Left kidney (tissue), 8 donors: ENCODE measurements at places on chromosomes 2 and 18.
A peak's percentile ranks its signal among the peaks of the same experiment; 100 is the strongest.

GRCh38 chr2:15954761-15955160 lies 14.4 kb downstream of the MYCN start:
- no peak for DNase-seq

DNA sequence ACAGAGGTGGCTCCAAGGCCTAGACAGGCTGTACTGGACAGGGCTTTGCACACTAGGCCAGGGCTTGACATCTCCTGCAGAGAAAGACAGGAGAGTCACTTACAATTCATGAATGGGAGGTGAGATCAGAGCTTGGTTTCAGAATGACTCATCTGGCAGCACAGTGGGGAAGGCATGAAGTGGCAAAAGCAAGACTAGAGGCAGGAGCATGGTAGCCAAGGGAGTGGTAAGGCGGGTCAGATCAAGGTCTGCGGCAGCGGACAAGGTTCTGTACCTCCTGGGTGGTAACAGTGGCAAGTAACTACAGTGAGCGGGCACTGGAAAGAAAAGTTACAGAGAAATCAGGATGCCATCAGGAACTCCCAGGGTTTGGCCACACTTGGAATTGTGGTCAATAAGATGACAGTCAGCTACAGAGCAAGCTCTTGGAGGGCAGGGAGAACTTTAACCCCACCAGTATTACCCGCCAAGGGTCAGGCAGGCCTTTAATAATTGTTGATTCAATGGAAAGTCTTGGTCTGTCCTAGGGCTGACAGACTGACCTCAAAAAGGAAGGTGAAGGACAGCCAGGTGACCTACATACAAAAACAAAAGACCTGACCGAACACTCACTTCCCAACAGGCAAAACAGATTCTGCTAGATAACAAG lies 5.7 kb downstream of the MCFD2 start:
- no peak for DNase-seq

DNA sequence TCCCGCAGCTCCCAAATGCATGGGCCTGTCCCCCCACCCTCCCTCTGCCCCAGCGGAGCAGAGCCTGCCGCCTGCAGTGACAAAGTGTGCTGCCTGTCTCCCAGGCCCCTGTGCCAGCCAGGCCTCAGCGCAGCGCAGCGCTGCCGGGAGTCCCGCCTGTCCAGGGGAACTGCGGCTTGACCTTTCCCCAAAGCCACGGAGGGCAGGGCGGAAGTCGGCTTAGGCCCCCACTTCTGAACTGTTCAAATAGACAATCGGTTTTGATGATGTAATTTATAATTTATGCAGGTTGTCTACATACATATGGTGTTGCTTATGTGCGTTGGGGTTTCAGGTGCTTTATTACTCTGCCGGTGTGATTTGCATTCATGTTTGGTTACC lies 7.1 kb downstream of the GBX2 start:
- no peak for DNase-seq

DNA sequence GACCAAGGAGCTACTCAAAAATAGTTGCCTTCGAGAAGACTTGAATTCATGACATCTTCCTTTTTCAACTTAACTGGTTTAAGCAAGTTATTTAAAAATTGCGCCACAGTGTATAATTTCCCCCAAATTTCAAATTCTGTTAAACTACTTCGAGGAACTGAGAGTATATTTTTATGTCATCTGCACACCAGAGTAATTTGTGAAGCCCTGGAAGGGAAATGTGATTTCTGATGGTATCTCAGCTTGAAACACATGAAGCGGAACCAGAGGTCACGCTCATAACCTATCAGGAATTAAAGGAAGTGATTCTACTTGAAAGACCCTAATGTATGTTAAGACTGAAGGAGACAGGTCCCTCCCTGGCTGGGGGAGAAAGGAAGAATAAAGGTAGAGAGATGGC lies 33.9 kb upstream of the DARS1 start:
- DNase-seq, result no peak

- peak; percentile 68 for DNase-seq
Measured at GRCh38 chr18:379681-380330, 112.0 kb upstream of the THOC1 start.

GRCh38 chr18:72342933-72343332 lies 201.2 kb downstream of the CBLN2 start:
- no peak for DNase-seq

DNA sequence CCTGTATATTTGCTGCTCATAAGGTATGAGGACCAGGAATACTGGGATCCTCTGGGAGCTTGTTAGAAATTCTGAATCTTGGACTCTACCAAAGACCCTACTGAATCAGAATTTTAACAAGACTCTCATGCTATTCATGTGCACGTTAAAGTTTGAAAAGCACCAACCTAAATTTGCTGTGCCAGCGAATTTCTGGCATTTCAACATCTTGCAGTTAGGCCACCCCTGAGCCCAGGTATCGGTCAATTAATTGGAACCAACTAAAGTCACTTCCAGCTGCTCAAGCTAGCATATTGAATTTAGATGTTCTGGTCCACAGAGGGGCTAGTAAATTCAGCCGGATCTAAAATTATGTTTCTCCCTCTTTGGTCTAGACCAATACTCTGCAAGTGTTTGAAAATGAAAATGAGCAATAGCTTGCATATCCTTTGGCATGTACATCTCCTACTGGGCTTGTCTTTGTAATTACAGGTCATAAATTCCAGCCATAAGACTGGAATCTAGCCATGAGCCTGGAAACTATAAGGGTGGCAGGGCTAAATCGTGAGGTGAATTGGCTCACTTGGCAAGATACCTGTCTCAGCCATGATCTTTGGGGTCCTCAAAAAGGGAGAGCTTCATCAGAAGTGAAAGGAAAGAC lies 72.4 kb downstream of the SKA1 start:
- DNase-seq, result no peak

- DNase-seq, result no peak
Measured at GRCh38 chr18:39721712-39722111, 2156.1 kb upstream of the CELF4 start.

DNA sequence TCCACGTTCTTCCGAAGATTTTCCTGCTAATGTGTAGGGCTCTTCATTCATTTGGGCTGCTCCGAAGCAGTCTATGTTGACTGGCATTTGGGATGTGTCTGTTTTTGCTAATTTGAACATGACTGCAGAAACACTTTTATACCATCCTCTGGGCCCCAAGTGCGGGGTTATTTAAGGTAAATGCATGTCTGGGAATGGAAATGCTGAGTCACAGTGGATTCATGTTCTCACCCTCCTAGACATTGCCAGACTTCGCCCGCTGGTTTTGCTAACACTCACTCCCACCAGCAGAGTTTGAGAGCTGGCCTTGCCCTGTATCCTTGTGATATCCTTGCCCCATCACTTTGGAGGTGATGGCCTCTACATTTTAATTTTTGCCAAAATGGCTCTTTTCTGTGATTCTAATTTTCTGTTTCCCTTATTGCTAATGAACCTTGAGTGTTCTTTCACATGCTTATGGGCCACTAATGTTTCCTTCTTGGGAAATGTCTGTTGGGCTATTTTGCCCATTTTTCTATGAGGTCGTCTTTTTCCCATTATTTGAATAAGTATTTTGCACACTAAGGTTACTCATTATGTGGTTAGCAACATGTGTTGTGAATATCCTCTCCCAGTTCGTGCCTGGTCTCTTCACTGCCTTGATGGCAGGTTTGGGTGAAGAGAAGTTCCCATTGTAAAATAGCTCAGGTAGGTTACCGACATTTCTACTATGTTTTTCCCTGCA lies 204.1 kb downstream of the GLI2 start:
- no peak for DNase-seq

DNA sequence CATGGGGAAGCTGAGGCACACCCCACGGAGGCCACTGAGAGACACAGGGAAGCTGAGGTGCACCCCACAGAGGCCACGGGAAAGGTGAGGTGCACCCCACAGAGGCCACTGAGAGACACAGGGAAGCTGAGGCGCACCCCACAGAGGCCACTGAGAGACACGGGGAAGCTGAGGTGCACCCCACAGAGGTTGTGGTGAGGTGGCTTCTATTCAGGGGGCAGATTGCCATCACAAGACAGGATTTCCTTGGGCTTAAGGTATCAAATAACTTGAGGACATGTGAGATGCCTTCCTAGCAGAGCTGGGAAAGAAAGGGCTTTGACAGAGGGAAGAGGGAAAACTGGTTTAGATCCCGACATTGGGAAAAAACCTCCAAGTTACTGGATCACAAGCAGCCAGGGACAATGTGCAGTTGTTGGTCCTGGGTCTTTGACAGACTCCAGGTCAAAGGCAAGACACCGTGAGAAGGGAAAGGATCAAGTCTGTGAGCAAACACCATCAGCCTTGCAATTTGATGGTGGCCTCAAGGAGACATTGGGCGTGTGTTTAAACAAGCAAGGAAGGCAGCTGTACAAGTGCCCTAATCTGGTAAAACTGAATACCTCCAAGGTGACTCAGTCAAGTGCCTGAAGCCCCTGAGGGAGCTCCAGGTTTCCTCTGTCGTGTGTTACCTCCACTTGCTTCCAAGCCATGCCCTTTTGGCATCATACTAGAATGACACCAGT lies 133.2 kb upstream of the EPAS1 start:
- DNase-seq, result no peak

DNA sequence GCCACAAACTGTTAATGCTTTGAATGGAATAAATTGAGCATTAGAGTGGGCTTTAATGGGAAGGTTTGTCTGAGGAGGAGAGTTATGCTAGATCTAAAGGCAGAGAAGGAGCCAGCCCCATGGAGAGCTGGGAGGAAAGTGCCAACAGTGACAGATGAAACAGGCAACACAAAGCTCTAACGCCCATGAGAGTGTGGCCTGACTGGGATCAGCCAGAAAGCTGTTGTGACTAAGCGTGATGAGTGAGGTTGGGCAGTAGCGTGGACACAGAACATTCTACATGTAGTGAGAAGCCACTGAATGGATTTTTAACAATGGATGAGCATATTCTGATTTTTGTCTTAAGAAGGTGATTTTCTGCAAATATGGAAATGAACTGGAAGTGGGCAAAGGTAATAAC lies 185.3 kb upstream of the SIX2 start:
- DNase-seq, result no peak

DNA sequence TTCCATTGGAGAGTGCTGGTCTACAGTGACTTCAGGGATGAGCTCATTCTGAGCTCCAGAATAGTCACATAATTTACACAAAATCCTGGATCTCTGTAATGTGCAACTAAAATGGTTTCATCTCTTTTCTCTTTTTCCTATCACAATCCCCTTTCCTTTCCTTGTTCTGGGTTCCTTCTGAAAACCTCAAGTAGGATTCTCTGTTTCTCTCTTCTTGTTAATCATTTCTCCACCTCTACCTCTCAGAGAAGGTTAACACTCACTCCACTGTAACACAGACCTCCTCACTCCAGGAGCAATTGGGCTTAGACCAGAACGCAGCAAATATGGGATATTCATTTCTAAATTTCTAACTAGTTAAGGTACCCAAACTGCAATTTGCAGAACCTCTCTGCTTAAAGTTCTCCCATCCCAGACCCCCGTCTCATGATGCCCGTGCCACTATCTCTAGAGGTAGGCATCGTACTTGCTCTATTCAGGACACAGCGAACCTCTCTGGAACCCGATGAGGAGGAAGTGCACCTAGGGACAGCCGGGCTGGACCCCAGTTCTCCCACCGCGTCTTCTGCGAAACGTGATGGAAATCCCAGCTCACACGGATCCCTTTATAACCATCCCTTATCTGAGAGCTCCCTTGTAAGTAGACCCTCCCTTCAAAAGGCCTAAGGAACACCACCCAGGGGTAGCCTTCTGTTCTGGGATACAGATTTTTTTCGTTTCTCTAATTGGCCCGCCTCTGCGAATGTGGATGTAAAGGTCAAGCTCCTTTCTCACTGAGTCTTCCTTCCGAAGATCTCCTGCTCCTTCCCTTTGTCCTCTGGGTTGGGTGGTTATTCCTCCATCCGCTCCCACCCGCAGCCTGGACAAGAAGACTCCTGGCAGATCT lies 1.3 kb downstream of the FOXI3 start:
- DNase-seq, result no peak

- DNase-seq, result no peak
Measured at GRCh38 chr18:22391407-22392345, 26.0 kb downstream of the CTAGE1 start.

DNA sequence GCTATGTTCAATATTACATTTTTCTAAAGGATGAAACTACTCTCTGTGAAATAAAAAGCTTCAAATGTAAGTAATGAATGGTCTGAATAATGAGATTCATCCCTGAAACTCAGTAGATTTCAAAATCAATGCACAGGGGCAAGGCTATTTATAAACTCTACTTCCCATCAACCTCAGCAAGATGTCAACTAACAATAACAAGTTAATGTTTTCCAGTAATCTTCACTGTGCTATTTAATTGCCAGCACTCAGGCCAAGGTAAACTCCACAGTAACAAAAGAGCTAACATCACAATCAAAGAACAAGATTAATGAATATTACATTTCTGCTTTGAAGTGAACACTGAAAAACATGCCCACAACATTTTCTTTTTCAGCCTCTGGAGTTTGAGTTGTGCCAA lies 144.3 kb upstream of the ZFP36L2 start:
- no peak for DNase-seq

DNA sequence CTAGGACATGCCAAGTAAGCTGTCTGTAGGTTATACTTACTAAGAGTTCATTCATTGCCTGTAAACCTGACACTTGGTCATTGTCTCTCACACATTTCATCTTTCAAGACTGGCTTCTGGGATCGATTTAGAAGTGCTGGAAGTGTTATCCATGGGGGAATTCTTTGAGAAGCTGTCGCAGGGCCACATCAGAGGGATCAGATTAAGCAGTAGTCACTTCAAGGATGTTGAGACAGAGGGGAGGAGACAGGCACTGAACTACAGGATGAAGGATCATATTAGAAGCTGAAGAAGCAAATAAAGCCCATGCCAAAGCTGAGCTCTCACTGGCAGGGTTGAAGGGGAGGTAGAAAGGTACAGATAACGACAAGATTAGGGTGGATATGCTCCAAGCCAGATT lies 49.0 kb downstream of the CDK15 start:
- DNase-seq, result no peak

- DNase-seq, result no peak
Measured at GRCh38 chr18:55302167-55302833, 285.7 kb downstream of the TCF4 start.

- DNase-seq, result peak; percentile 48
Measured at GRCh38 chr2:94759211-94759610, 112.0 kb upstream of the TEKT4 start.

GRCh38 chr2:176876493-176877103 lies 336.0 kb upstream of the HNRNPA3 start:
- DNase-seq, result no peak

- DNase-seq, result no peak
Measured at GRCh38 chr2:143085125-143085784, 44.0 kb upstream of the ARHGAP15 start.

GRCh38 chr2:51153236-51153635 lies 121.3 kb upstream of the NRXN1 start:
- DNase-seq, result no peak

GRCh38 chr2:22326250-22326649 lies 1058.7 kb upstream of the KLHL29 start:
- no peak for DNase-seq

DNA sequence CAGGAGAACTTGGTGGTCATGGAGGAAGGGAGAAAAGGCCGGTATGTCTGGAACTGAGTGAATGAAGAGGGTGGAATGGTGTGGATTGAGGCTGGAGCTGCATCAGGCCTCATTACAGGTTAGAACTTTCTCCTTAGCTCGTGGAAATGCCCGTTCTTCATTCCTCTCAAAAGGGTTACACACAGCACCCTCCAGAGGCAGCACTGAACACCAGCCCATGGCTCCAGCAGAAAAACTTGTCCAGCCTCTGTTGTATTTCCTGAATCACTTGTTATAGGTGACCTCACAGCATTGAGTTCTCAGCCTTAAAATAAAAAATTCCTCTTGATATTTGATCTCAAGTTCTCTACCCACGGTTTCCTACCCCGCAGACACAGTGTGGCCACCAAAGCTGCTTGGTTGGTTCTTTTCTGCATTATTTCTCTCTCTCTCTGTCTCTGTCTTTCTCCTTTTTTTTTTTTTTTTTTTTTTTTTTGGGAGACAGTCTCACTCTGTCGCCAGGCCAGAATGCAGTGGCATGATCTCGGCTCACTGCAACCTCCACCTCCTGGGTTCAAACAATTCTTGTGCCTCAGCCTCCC lies 89.6 kb downstream of the ITGB1BP1 start:
- DNase-seq, result peak; percentile 72
